Activated CD8-positive, alpha-beta memory T cell treated with anti-CD3 and anti-CD28 coated beads for 4 hours (primary cell): ENCODE measurements at places on chromosomes 6 and 20.

DNA sequence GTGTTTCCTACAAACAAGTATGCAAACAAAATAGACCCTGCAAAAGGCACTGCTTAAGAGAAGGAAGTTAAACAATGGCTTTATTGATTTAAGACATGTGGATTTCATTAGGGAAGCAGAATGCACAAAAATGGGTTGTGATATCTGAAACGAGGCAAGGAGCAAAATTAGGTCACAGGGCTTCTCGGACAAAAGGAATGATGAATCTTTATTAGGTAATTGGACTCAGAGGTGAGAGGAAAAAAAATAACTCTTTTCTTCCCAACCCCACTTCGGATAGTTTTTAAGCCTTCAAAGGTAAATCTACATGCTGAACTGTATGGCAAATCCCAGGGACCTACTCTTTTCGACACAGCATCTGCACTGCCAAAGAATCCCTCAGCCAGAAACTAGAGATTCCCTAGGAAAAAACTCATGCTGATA is 183.0 kb upstream of the TAB2 start:
- no peak for DNase-seq

GRCh38 chr6:4318321-4318720 is 182.9 kb upstream of the ECI2 start:
- no peak for DNase-seq

DNA sequence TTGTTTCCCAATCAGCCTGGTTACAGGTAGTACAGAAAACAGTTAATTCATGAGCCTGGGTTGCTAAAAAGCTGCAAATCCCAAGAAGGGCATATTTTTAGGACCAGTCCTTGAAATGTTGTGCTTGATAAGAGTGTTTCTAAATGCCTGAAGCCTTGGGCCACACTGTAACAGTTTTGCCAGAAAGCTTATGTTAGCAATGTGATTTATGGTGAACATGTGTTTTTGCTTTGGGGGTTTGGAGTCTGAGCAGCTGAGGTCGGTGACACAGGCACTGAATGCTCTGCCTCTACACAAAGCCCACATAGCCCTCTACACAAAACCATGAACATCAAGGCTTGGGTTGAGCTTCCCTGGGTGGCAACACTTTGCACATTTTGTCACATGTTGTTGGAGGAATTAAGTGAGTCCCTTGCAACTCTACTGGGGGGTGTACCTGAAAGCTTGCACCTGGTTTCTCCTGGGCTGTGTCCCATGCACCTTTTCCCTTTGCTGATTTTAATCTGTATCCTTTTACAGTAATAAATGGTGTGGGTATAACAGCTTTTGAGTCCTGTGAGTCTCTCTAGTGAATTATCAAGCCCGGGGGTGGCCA is 22.2 kb downstream of the AHI1 start:
- DNase-seq: no peak

- DNase-seq: no peak
These were observed 195.9 kb downstream of the SASH1 start for GRCh38 chr6:148538261-148539190.

- DNase-seq: no peak
These were observed 1.5 kb downstream of the EBF4 start for GRCh38 chr20:2694008-2694471.

- DNase-seq: no peak
These were observed 20.0 kb upstream of the UBE2J1 start for GRCh38 chr6:89372506-89372901.
